ENCODE measurements at places on chromosomes 6 and 20.

- no peak for DNase-seq
Measured at GRCh38 chr20:10665791-10666190, 8.0 kb downstream of the JAG1 start.

DNA sequence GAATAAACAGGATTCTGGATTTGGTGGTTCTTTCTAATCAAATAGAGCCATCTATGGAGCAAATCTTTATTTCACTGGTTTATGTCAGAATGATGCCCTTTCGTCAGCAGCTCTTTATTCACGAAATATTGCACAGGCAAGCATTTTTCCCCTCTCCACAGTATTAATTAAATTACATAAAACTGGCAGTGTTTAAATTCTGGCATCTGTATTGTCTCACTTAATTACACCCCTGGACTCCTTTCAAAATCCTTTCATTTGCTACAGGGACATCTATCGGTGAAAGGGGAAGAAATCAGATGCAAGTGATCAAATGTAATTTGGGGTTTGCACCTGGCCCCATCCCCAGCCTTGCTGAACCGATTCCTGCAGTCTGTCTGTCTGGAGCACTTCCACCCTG is 801.9 kb downstream of the QKI start:
- no peak for DNase-seq

GRCh38 chr20:59428441-59429205 is 128.2 kb downstream of the EDN3 start:
- DNase-seq, result no peak

DNA sequence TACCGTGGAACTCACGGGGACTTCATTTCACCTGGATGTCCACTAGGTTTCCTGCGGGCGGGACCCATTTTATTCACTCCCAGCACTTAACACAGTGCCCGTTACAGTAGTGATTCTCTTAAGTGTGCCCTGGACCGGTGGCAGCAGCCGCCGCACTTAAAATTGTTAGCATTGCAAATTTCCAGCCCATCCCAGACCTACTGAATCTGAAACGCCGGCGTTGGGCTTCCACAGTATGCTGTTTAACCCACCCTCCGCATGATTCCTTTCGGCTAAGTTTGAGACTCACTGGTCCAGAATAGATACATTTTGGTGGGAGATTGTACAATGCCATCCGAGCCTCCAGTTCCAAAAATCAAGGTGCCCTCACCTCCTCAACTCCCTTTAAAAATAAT is 967 bp downstream of the SMPDL3A start:
- no peak for DNase-seq

DNA sequence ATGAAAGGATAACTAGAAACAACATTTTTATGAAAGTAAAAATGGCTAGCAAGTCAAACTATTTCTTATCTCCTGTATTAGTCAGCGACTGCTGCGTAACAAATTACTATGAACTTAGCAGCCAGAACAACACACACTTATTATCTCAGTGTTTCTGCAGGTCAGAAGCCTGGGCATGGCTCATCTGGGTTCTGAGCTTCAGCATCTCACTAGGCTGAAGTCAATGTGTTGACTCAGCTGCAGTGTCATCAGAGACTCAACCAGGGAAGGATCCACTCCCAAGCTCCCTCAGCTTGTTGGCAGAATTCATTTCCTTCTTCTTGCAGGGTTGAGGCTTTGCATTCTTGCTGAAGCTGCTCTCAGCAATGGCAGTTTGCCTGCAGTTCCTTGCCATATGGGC is 33.2 kb upstream of the IGF2R start:
- no peak for DNase-seq

DNA sequence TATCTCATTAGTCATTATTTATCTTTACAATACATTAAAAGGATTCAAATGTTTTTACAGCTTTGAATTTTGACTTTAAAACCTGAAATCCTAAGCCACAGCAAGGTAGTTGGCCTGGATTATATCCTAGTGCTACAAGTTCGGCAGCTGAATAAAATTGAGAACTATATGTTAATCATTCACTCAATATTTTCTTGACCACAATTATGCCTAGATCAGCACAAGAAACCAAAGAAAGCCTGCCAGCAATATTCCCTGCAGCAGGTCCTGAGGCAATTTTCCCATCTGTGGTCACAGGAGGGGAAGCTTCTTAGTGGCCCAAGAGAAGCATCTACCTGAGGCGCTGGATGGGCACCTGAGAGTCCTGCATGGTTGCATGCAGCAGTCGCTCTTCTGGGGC is 183.5 kb downstream of the GMDS start:
- no peak for DNase-seq

GRCh38 chr20:45993197-45993951 is 15.3 kb upstream of the MMP9 start:
- no peak for DNase-seq

DNA sequence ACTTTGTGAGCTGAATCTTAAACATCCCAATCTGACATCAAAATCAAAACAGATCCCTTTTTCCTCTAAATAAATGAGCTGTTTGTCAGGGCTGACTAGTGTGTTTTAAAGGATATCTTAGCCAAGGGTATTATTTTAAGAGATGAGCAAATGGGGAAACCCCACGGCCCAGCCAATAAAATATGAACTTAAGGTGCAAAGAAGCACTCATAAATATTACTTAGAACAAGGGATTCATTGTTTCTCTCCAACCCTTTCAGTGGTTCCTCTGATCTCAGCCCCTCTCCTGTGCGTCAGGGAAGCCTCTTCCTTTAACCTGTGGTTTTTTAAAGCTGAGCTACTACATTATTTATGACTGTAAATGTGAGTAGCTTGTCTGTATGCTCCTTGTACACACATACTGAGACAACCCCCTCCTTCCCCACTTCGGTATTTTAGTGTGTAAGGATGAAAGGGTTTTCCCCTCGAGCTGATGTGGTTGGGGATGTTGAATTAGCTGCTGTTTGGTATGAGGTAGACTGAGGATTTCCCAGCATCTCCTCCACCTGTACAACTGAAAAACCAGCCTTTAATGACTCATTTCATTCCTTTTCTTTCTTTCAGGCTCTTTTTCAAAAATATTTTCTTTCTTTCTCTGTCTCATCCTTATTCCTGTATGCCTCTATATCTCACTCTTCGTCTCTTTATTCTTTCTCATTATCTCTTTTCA is 6.5 kb downstream of the BMP5 start:
- DNase-seq, result no peak

- DNase-seq, result no peak
Measured at GRCh38 chr6:153966001-153966400, 73.0 kb upstream of the OPRM1 start.

DNA sequence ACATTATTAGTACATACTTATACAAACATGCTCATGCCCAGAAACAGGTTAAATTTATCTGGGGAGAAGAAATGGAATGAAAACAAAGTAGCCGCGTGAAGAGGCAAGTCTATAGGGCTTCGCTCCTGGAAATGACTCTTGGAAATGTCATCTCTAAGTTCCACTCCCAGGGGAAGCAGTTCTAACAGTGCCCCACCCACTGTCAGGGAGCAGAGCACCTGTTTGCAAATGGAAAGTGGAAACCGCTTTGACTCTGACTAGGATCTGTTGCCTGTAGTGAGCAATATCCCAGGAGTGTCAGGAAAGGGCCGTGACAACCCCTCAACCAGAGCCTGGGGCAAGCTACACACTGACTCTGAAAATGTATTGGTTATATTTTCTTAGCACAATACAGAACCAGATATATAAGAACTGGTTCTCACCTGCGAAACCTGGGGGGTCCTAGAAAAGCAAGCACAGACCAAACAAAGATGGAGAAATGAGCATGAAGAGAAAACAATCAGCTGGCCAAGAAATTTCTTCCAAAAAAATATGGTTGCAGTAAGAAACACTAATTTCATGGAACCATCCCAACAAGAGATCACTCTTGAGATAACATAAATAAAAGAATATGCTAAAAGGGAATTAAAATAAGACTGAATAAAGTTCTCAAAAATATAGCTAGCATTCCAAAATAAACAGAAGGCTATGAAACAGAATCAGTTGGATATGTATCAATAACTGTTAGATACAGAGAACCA is 47.5 kb upstream of the CRISP1 start:
- DNase-seq, result no peak

- no peak for DNase-seq
Measured at GRCh38 chr6:148497717-148498116, 155.1 kb downstream of the SASH1 start.

DNA sequence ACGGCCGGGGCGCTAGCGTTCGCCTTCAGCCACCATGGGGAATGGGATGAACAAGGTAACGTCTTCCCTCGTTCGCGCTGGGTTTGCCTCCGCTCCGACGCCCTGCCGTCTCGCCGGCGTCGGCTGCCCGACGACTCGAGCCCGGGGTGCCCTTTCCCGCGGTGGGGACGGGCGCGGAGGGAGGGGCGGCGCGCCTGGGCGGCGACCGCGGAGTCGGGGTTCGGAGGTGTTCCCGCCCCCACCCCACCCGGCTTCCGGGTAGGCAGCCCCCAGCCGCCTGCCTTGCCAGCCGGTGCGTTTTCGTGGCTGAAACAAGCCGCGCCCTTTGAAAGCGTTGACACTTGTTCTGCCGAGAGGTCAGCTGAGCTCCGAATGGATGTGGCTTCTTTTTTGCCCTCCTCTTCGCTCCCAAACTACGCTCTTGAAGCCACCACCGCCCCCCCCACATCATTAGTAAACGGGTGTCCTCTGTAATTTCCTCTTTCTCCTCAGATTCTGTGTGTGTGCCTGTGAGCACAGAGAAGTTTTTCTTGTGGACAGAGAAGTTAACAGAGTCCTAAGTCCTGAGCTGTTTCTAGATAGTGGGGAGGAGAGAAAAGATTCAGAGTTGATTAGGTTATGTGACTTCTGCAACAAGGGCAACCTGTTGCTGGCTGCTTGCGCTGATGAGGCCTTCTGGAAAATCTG is 362 bp downstream of the DUSP22 start:
- DNase-seq, result peak; percentile 53

GRCh38 chr20:44552950-44553908 is 29.1 kb upstream of the PKIG start:
- DNase-seq, result no peak

DNA sequence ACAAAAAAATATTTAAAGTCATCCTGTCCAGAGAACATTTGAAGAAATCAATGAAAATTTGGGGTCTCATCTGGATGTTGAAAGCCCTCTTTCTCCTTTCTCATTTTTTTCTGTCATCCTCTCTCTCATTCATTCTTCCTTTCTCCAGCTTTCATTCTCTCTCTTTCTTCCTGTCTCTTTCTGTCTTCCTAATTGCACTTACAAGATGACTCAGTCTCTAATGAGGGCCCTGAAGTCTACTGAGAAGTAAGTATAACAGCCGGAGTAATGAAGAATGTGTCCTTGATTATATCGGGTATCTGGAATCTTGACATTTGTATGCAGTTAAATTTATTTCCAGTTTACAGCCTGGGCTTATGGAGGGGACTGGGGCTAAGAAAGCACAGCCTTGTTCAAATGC is 232.2 kb upstream of the SULF2 start:
- DNase-seq, result no peak

DNA sequence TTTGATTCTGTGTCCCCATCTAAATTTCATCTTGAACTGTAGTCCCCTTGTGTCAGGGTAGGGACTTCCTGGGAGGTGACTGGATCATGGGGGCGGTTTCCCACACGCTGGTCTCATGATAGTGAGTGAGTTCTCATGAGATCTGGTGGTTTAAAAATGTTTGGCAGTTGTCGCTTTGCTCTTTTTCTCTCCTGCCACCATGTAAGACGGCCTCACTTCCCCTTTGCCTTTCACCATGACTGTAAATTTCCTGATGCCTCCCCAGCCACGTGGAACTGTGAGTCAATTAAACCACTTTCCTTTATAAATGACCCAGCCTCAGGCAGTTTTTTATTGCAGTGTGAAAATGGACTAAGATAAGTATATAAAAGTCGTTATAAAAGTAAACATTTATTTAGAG is 80.5 kb upstream of the SGK1 start:
- no peak for DNase-seq

GRCh38 chr6:157230910-157231309 is 92.4 kb downstream of the TMEM242 start:
- DNase-seq, result no peak

DNA sequence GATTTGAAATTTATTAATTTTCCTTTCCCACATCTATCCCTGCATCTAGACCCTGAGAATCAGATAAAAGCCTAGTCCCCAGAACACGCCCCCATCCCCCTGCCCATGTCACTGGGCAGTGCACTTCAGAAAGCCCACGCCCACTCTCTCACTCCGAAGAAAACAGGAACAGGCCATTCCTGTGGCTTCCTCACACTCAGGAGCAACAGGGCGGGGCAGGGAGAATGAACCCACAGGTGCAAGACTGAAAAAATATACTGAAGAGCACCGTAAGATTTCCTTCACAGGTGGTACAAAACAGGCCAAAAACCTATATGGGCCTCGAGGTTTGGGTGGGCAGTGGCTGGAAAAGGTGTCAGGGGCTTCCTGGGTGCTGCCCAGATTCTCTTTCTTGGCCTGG is 3.4 kb downstream of the OXT start:
- DNase-seq, result no peak

DNA sequence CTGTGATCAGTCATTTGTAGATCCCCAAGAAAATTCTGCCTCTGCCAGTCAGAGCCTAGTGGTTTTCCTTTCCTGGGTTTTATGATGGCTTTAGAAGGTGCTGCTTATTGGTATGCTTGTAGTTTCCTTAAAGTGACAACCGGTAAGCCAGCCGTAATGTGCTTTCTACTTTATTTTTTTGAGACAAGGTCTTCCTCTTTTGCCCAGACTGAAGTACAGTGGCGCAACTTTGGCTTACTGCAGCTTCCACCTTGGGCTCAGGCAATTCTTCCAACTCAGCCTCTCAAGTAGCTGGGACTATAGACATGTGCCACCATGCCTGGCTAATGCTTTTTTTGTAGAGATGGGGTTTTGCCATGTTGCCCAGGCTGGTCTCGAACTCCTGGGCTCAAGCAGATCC is 23.5 kb downstream of the MCM8 start:
- DNase-seq, result no peak

- DNase-seq, result peak; percentile 65
Measured at GRCh38 chr6:16238057-16238962, at the start of gene GMPR. TSS of gene GMPR (plus strand) at chr6:16238587. CDS start at chr6:16238694, 107 bp downstream.

- DNase-seq, result no peak
Measured at GRCh38 chr6:157392927-157393668, 12.1 kb downstream of the ZDHHC14 start.

All from GM12891 (cell line).